ENCODE measurements at places on chromosomes 1 and 21. TPM values are rescaled to one million over a fixed set of nuclear protein-coding genes. Genes with fewer than 3 reads are reported as not detected.
A peak's percentile ranks its signal among the peaks of the same experiment; 100 is the strongest.

DNA sequence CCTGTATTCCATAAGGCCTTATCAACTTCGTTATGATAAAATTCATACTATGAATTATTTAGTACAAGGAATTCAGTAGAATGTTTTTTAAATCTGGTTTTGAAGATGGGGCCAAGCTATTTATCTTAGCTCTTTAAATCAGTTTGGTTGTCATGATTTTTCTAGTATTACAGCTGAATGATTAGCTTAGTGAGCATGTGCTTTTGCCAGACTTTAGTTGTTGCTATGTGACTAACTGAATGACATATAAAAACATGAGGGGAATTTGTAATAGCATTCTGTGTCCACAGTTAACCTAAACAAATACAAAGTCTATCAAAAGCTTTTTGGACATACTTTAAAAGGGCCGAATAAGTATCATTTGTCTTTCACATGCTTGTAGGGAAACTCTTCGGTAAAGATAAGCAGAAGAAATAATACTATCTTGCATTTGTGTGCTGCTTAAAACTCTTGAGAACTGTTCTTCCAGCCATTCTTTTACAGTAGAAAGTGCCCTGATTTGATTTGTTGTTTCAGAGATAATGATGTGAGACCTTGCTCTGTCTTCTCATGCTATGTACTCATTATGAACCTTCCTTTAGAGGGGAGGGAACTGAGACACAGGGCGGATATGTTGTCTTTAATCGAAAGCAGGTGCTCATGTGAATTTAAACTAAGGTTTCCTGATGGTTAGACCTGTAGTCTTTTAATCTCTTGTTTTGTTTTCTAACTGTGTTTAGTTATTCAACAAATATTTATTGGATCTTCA, 18.8 kb downstream of the NEK7 start:
- DNase-seq, result peak; percentile 19

- peak; percentile 77 for DNase-seq
Observed at GRCh38 chr21:38898422-38899096, 92.8 kb downstream of the ETS2 start.

DNA sequence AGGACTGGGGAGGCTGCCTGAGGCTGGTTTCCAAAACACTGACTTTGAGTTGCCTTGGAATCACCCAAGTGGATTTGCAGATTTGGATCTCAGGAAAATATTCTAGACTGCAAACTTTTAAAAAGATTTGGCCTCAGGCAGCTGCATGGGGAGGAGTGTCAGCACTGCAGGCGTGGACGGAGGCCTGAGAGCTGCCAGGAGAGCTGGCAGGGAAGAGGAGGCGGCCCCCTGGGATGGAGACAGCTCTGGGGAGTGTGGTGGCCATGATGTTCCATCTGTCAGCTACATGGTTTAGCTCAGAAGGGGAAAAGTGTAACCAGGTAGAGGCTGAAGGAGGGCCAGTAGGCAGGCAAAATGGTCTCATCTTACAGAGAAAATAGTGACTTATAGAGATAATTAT, 72.1 kb downstream of the VPS26C start:
- no peak for DNase-seq

Gene MATN1
- total RNA-seq, result 0.63 TPM

Gene IGSF21
- total RNA-seq, result not detected

GRCh38 chr21:43994085-43994484, 18.0 kb upstream of the TRAPPC10 start:
- DNase-seq, result no peak

GRCh38 chr1:150281758-150282557, at the start of gene CIART:
Gene CIART, plus strand, starts transcription at chr1:150282554. Its CDS starts 714 bp downstream, at chr1:150283268.
- DNase-seq, result peak; percentile 99

Gene HSD3B2
- total RNA-seq, result not detected

DNA sequence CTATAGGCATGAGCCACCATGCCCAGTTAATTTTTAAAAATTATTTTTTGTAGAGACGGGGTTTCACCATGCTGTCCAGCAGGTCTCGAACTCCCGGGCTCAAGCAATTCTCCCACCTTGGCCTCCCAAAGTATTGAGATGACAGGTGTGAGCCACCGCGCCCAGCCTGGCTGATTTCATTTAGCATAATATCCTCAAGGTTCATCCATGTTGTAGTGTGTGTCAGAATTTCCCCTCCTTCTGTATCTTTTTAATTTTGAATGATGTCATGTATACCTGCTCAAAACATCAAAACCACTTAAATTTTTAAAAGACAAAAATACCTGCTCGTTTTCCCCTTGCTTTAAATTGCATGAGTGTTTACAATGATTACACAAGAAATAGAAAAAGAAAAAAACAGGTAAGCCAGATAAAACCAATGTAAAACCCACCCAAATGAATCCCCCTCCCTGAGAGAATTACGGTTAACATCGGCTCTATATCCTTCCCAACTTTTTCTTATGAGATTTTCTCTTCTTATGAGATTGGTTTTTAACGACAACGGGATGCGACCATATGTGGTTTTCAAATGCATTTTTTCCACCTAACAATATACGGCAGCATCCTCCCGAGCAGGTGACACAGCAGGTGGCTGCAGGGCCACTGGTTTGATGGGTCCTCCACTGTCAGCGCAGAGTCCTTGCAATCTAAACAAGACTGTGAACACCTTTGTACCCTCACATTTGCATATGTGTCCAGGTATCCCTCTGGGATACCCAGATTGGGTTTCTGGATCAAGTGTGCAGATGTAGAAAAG, 22.1 kb downstream of the IFFO2 start:
- DNase-seq, result no peak

- no peak for DNase-seq
Observed at GRCh38 chr21:29403301-29403700, 104.6 kb downstream of the BACH1 start.

DNA sequence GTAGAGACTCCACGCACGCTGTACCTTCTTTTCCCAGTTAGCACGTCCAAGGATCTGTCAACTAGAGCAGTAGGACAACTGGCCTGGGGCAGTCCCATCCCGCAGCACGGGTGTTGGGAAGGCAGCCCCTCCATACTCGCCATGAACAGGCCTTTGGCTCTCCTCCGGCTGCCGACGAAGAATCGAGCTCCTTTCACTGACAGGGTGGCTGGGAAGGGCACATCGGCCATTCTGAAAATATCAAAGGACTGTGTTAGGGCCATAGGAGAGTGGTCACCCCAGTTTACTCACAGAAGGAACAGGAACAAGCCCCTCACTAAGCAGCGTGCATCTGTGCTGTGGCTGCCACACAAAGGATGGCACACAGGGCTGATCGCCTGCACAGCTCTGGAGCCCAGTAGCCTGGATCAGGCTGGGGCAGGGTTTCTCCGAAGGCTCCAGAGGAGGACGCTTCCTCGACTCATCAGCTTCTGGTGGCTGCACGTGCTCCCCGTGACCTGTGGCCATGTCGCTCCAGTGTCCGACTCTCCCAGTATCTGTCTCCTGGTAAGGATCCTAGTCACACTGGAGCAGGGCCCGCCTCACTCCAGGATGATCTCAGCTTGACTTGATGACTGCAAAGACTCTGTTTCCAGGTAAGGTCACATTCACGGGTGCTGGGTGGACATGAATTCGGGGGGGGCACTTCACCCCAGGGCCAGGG, 8.9 kb downstream of the KRTAP10-1 start:
- DNase-seq, result no peak

DNA sequence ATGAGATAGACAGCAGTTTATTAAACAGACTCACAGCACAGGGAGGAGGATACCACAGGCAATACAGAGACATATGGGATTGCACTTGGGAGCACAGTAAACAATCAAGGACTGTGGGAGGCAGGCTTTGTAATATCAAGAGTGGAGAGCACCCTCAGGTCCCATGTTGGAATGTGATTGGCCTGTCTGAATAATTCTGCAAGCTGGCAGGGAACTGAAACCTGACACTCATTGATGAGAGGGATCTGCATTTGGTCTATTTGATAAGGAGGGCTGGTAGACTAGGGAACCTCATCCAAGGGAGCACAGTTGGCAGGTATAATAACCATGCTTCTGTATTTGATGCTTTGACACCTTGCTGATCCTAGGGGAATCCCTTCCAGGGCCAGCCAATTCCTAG, 69.9 kb upstream of the PRMT6 start:
- no peak for DNase-seq

Gene S100A1
- total RNA-seq, result not detected

DNA sequence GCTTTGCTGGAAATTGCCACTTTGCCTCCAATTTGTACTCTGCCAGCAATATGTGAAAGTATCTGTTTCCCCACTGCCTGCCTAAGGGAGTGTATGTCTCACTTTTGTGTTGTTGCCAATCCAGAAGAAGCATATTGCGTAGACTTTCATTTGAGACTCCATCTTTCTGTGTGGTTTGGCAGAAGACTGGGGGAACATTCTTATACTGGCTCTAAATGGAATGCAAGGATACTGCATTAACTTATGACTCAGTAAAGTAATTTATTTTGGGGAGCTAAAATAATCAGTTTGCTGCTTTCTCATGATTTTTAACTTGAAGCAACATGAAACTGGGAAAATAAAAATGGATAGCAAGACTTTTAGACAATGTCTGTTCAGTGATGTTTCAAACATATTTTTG, 107.7 kb upstream of the TMPRSS2 start:
- DNase-seq, result peak; percentile 59

GRCh38 chr1:33007190-33008050, 29.3 kb downstream of the AK2 start:
- peak; percentile 93 for DNase-seq

Gene ZSWIM5
- total RNA-seq, result 1.6 TPM

DNA sequence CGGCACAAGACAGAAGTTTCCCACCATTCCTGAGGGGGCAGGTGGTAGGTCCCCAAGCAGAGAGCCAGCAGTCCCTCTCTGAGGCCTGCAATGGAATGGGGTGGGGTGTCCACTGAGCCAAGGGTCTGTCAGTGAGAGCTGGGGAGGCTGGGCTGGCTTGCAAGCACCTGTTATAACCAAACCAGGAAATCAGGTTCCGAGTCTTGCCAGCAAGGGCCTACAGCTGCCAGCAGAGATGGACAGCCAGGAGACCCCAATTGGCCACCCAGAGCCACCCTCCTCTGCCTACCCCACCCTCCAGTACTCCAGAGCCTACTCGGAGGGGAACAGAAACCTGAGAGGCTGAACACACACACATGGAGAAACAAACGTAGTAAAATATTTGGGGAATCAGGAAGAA, 32.2 kb downstream of the PSEN2 start:
- no peak for DNase-seq

All from PC-3 (cell line).